ENCODE measurements at places on chromosomes 1 and 21.

GRCh38 chr1:218971156-218971555, 202.5 kb upstream of the LYPLAL1 start:
- DNase-seq: no peak

- DNase-seq: no peak
These were observed 56.7 kb downstream of the SRSF11 start for GRCh38 chr1:70277875-70278274.

DNA sequence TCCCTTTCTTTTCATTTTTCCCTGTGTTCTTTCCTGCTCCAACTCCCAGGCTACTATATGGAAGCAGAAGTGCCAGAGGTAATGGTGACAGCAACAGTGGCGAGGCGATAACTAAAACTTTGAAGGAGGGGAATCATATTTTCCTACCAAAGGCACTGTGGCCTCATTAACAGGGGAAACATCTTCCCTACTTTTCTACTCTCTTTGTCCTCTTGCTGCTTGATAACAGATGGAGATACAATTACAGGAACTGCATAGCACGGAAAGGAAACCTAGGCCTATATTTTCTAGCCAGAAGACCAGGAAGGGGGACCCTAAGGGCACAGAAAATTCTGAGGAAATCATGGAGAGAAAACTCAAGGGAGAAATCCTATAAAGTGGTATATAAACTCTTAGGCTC, 42.3 kb downstream of the SASS6 start:
- DNase-seq: no peak

DNA sequence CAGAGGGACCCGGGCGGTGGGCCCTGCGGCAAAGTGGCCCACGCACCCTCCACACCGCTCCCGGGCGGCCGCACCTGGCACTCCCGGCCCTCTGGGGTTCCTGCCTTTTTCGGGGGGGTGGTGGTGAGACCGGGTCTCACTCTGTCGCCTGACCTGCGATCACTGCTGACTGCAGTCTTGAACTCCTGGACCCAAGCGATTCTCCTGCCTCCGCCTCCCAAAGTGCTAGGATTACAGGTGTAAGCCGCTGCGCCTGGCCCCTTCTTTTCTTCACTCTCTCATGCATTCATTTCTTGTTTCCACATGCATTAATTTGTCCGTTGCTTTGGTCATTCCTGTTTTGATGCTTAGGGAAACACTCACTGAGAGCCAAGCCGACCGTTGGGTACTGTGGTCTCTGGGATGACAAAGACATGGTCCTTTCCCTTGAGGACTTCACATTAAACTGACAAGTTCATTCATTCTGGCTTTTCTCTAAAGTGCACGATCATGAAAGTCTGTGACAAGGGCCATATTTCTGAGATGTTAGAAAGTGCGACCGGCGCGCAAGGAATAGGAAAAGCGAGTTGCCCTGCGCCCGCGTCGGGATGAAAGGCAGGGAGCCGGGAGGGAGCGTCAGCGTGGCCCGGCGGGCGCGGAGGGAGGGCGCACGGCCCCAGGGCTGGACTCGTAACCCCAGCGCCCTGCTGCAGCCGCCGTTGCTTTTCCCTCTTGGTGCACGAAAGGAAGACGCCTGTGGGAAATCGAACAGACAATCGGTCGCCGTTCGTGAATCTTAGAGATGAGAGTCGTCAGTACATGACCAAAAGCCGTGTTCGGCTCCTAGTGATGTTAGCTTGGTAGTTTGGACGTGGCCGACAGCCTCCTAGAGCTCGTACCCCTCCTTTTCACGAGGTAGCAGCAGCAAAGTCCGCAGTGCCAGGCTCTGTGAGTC, 1.0 kb upstream of the MCOLN2 start:
- DNase-seq: no peak

GRCh38 chr1:241266121-241266520, 90.9 kb downstream of the RGS7 start:
- DNase-seq: no peak

GRCh38 chr1:75579046-75579445, 31.9 kb downstream of the SLC44A5 start:
- no peak for DNase-seq

GRCh38 chr1:210260096-210260495, 27.5 kb downstream of the SERTAD4 start:
- no peak for DNase-seq

GRCh38 chr21:15034126-15034853, 30.5 kb downstream of the NRIP1 start:
- no peak for DNase-seq

DNA sequence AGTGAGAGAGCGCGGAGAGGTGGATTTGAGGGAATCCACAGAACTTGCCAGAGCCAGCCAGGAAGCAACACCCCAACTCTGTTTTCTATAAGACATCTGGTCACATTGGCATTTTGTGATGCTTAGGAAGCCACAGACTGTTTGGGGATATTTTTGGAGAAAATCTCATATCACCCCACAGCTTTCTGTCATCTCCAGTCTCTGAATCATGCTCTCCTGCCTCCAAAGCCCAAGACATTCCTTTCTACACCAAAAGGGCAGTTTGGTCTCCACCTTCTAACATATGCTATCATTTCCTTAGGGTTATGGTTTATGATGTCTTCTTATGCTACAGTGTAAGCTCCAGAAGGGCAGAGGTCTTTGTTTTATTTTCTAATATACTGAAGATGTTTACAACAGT, 14.4 kb upstream of the BCL10 start:
- DNase-seq: no peak

DNA sequence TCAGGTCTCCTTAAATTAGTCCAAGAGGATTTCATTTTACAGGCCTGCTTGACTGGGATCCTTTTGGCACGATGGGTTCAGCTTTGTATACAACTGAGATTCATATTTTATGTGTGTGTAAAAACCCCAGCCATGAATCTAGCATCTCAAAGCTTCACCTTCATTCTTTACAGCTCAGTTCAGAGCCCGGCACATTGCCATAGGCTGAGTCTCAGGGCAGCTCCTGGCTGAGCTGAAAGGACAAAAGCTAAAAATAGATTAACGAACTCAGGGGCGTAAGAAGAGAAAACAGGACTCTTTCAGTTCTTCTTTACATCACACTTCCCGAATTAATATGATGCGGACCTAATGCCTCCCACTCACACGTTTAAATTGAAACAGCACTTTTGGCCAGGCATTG, 262.8 kb upstream of the PBX1 start:
- no peak for DNase-seq

DNA sequence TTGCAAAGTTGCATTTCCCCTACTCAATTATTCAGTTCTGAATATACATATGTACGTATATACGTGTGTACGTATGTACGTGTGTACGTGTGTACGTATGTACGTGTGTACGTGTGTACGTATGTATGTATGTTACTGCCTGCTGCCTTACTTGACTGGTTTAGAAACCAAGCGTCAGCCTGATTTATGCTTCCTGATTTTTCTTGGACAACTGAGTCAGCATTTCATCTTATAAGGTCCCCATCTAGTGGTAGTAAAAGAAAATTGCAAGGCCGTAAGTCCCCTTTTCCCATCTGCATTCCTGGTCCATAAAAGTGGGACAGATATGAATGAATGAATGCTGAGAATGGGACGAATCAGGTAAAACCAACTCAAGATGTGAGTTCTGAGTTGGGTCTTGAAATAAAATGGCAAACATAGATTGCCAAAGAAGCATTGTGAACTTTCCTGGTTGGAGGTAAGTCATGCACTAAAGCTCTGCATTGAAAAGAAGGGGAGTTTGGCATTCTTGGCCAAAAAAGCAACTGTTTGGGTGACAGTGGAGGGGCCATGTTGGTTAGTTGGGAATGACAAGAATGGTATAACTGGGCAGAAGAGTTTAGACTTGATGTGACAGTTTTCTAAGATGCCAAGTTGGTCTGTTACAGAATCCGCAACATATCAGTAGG, 76.4 kb upstream of the DNAH14 start:
- peak; percentile 8 for DNase-seq

GRCh38 chr1:112833806-112834205, 118.7 kb upstream of the PPM1J start:
- DNase-seq: no peak
